Purkinje cell (primary cell): ENCODE measurements at places on chromosomes 5 and 9. TPM values are rescaled to one million over a fixed set of nuclear protein-coding genes. Genes with fewer than 3 reads are reported as not detected.

Gene ISL1
- polyA plus RNA-seq = 0.10 TPM in 1 of 2 replicates, not detected in the other

Gene FAM153A
- 3.1 and 8.3 TPM in 2 replicates for polyA plus RNA-seq

Gene PCDHGA11
- polyA plus RNA-seq = 1.5 and 2.4 TPM in 2 replicates

Gene GRM6
- 0.05 TPM in 1 of 2 replicates, not detected in the other for polyA plus RNA-seq

Gene CCDC192
- polyA plus RNA-seq = not detected in 2 replicates

Gene RGS7BP
- polyA plus RNA-seq = 54.7 and 72.3 TPM in 2 replicates

Gene SGCD
- polyA plus RNA-seq = 4.5 and 7.7 TPM in 2 replicates

Gene SPARC
- polyA plus RNA-seq = 35.7 and 37.1 TPM in 2 replicates

Gene CNTFR
- polyA plus RNA-seq = 0.66 and 3.7 TPM in 2 replicates

Gene RELL2
- 5.9 and 8.8 TPM in 2 replicates for polyA plus RNA-seq

Gene PPP1R26
- polyA plus RNA-seq = 0.62 and 1.8 TPM in 2 replicates

Gene KYAT1
- 12.4 and 14.1 TPM in 2 replicates for polyA plus RNA-seq

Gene PRR7
- polyA plus RNA-seq = not detected in 2 replicates

Gene PLAC8L1
- polyA plus RNA-seq = not detected in 2 replicates

Gene IRGM
- not detected in 2 replicates for polyA plus RNA-seq

Gene STC2
- polyA plus RNA-seq = 2.0 and 5.7 TPM in 2 replicates

Gene ADAMTS2
- polyA plus RNA-seq = 0.11 TPM in 1 of 2 replicates, not detected in the other

Gene CTXN3
- polyA plus RNA-seq = not detected in 2 replicates

Gene ORM2
- not detected in 2 replicates for polyA plus RNA-seq

Gene PLAA
- polyA plus RNA-seq = 20.3 and 23.8 TPM in 2 replicates

Gene PCDHGA3
- 1.3 and 4.3 TPM in 2 replicates for polyA plus RNA-seq

Gene FOXI1
- polyA plus RNA-seq = not detected in 2 replicates

Gene IL4
- polyA plus RNA-seq = 0.71 TPM in 1 of 2 replicates, not detected in the other

Gene NPDC1
- polyA plus RNA-seq = 10.3 and 19.0 TPM in 2 replicates

Gene IFNB1
- not detected in 2 replicates for polyA plus RNA-seq

Gene ANGPTL2
- 3.4 and 6.1 TPM in 2 replicates for polyA plus RNA-seq

Gene RASGRF2
- 5.1 and 5.3 TPM in 2 replicates for polyA plus RNA-seq

Gene SNX30
- polyA plus RNA-seq = 5.0 and 7.5 TPM in 2 replicates

Gene FGFR4
- not detected in 2 replicates for polyA plus RNA-seq

Gene DEPDC1B
- not detected in 2 replicates for polyA plus RNA-seq

Gene SLC1A3
- 345 and 350 TPM in 2 replicates for polyA plus RNA-seq

Gene SPATA31D4
- polyA plus RNA-seq = not detected in 2 replicates

Gene IL5
- polyA plus RNA-seq = not detected in 2 replicates

Gene EPB41L4A
- polyA plus RNA-seq = 0.22 and 0.92 TPM in 2 replicates

Gene CDO1
- polyA plus RNA-seq = 40.0 and 66.5 TPM in 2 replicates
